ENCODE measurements at places on chromosomes 5 and 9.

GRCh38 chr9:20526500-20527319 lies 95.6 kb downstream of the MLLT3 start:
- DNase-seq: no peak

DNA sequence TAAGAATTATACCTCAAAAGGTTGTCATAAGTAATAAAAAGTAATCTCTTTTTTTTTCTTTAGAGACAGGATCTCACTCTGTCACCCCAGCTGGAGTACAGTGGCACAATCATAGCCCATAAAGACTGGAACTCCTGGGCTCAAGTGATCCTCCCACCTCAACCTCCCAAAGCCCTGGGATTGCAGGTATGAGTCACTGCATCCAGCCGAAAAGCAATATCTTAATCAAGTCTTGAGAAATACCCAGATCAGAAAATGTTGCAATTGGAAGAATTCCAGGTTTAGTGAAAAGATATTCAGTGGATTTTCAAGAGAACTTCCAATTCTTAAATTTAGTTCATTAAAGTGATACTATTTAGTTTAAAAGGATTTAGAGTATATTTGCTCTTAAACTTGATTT lies 40.9 kb upstream of the IDNK start:
- no peak for DNase-seq

GRCh38 chr9:92746567-92747458 lies 17.8 kb downstream of the BICD2 start:
- no peak for DNase-seq

GRCh38 chr9:137534256-137535119 lies 15.7 kb downstream of the PNPLA7 start:
- DNase-seq: no peak

- no peak for DNase-seq
Observed at GRCh38 chr5:82594097-82594496, 315.9 kb upstream of the RPS23 start.

- no peak for DNase-seq
Observed at GRCh38 chr5:75940418-75940817, 142.8 kb upstream of the SV2C start.

- DNase-seq: no peak
Observed at GRCh38 chr9:4674783-4675182, 4.6 kb upstream of the CDC37L1 start.

DNA sequence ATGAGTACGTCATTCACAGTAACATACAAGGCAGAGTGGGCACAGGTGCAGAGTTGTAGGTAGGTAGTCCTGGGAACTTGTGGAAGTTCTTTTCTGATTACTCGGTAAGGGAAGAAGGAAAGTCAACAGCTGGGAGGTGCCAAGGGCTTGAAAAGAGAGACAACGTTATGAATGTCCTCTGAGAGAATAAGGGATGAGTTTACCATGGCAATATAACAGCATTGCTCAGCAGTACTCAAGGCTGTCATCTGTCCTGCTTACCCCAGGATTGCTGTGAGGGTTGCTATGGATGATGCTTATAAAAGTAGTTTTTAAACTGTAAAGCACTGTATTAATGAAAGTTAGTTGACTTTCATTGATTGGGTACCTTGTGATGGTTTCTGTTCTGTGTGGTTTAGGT lies 369.1 kb upstream of the SGCD start:
- DNase-seq: no peak

DNA sequence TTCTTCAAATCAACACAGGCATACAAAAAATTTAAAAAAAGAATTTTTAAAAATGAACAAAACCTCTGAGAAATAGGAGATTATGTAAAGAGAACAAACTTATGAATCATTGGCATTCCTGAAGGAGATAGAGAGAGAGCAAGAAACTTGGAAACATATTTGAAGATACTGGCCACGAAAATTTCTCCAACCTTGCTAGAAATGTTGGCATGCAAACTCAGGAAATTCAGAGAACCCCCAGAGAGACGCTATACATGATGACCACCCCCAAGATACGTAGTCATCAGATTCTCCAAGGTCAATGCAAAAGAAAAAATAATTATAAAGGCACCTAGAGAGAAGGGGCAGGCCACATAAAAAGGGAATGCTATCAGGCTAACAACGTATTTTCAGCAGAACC lies 472.5 kb downstream of the MTRR start:
- no peak for DNase-seq

- no peak for DNase-seq
Observed at GRCh38 chr5:135482381-135482933, 30.3 kb upstream of the TIFAB start.

- DNase-seq: no peak
Observed at GRCh38 chr5:41834506-41834905, 35.7 kb downstream of the OXCT1 start.

- DNase-seq: no peak
Observed at GRCh38 chr9:79817438-79818004, 245.8 kb downstream of the TLE4 start.

DNA sequence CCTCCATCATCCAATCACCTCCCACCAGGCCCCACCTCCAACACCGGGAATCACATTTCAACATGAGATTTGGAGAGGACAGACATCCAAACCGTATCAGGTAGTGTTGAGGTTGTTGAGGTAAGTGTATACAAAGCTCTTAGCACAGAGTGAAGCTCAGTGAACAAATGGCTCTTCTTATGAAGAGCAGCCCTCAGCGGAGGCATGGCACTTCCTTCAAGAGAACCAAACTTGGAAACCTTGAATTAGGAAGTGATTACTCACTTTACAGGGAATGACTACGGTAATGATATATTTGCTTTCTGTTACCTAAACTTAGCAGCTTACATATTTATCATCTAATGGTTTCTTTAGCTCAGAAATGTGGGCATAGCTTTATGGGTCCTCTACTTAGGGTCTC lies 92.8 kb downstream of the IQGAP2 start:
- no peak for DNase-seq

DNA sequence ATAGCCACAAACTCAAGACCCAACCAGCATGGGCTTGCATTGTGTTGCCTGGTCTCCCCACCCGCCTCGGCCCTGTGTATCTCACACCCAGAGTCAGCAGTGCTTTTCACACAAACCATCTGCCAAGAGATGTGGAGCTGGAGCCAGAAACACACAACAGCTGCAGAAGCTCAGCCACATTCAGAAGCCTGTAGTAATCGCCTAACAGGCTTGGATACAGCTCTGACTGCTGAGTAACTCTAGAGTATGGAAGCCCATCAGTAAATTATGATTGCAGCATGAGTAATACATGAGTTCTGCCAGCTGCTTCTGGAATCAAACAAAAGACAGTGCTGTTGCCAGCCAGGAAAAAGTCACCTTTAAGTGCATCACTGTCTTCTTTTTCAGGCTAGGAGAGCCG lies 16.0 kb downstream of the TEK start:
- DNase-seq: no peak

GRCh38 chr9:89427621-89428221 lies 70.2 kb downstream of the SEMA4D start:
- DNase-seq: peak; percentile 82

- DNase-seq: no peak
Observed at GRCh38 chr5:141559461-141559860, 59.3 kb downstream of the DIAPH1 start.

- DNase-seq: no peak
Observed at GRCh38 chr5:113264046-113264445, 170.7 kb downstream of the TSSK1B start.

GRCh38 chr9:93598647-93599241 lies 22.4 kb downstream of the PHF2 start:
- no peak for DNase-seq

- no peak for DNase-seq
Observed at GRCh38 chr5:79512471-79513307, 1.2 kb downstream of the HOMER1 start.

GRCh38 chr5:142959683-142960657 lies 189.8 kb downstream of the ARHGAP26 start:
- no peak for DNase-seq

DNA sequence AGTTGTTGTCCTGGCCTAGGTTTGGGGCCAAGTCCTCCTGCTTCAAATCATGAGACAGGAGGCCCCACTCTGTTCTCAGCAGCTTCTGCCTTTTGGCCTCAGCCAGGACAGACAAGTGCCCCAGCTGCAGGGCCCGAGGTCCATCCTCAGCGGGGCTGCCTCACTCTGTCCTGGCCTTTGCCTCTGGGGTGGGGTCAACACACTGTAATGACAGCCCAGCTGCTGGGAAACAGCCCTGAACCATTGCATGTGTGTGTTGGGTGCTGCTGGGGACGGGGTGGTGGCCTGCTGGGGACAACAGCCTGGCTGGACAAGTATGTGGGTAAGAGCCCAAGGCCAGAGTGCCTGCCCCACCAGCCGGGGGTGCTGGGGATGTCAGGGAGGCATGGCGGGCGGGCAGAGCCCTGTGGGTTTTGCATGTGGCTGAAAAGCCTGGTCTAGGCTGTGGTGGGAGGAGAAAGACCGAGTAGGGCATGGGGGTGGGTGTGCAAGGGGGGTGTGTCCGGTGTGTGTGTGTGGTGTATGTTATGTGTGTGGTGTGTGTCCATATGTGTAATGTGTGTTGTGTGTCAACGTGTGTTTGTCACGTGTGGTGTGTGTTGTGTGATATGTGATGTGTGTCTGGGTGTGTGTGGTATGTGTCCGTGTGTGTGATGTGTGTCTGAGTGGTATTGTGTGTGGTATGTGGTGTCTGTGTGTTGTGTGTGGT lies 71.7 kb downstream of the KCNT1 start:
- no peak for DNase-seq

GRCh38 chr5:92248518-92248917 lies 865.4 kb upstream of the ARRDC3 start:
- DNase-seq: no peak

- DNase-seq: no peak
Observed at GRCh38 chr5:151541571-151541970, 49.6 kb downstream of the FAT2 start.

DNA sequence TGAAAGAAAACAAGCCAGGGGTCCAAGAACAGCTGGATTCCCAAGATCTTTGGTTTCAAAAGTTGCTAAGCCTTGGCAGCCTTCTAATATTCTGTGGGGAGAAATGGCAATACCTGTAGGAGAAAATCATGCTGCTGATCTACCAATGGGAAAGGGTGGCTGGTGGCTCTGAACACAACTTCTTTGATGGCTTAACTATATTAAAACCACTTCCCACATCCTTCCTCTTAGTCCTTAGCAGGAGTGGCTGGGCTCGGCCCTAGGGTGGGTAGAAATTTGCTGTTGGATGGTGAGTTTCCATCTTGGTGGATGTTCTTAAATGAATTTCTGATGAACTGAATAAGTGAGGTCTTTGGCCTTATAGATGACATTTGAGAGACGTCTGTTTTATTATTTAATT lies 19.5 kb upstream of the FBXL7 start:
- DNase-seq: no peak

GRCh38 chr5:119275601-119276173 lies 80.1 kb upstream of the TNFAIP8 start:
- DNase-seq: no peak

- no peak for DNase-seq
Observed at GRCh38 chr5:80632700-80633099, 21.8 kb upstream of the MSH3 start.

DNA sequence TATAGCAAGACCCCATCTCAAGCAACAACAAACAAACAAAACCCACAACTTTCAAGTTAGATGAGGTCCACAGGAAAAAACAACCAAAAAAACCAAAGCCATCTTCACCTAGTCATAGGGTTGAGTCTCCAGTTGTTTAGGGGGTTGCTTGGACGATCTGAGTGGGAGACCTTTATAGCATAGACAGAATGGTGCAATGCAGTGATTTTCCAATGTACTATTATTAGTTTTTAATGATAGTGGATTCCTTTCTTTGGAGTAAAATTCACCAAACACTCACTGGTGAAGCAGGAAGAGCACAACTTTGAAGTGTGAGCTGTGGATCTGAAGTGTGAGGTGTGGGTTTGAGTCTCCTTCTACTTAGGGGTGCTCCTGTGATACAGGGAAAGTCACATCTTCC lies 67.0 kb upstream of the KLF9 start:
- no peak for DNase-seq

- no peak for DNase-seq
Observed at GRCh38 chr5:3394891-3395599, 200.6 kb upstream of the IRX1 start.

GRCh38 chr5:168291342-168291963 lies at the start of gene WWC1:
WWC1 (plus strand) TSS chr5:168291645; CDS start chr5:168292153, 508 bp downstream.
- DNase-seq: no peak

GRCh38 chr5:68365889-68366288 lies 150.3 kb downstream of the PIK3R1 start:
- DNase-seq: no peak

DNA sequence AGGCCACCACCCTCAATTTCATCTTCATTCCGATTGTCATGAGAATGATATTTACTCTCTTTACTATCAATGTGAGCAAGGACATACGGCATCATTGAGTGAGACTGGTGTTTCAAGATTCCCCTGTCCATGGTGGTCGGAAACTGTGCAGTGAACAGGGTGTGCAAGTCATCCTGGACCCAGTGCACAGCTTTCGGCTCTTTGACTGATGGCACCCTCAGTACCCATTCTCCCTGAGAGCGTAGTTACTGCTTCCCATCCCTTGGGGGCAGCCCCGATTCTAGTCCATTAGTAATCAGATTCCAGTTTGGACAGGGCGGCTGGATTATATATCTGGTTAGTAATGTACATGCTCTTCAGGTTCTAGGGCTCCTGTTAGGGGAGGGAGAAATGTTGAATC lies 61.7 kb upstream of the SUB1 start:
- DNase-seq: no peak

- DNase-seq: no peak
Observed at GRCh38 chr5:75659791-75660450, 48.7 kb downstream of the ANKDD1B start.

GRCh38 chr9:115213818-115214334 lies 95.9 kb upstream of the TNC start:
- no peak for DNase-seq

- no peak for DNase-seq
Observed at GRCh38 chr9:97594381-97594921, 38.7 kb downstream of the TSTD2 start.

DNA sequence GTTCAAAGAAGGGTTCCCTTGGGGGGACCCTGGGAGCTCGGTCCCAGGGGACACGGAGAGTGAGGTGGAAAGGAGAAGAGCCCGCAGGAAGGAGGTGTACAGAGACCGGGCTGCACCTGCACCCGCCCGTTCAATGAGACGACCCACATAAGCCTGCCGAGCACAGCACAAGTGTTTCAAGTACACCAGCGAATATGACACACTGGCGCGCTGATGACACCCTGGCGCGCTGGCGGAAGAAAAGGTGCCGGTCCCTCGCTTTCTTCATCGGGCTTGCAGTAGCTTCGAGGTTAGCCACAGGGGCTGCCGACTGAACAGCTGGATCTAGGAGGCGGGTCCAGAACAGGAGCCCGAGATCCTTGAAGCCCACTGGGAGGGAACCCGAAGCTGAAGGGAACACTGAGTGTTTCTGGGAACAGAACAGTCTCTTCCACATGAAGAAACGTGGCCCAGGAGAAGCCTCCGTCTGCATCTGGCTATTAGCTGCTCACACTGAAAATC lies 1.4 kb downstream of the TBC1D9B start:
- DNase-seq: no peak

DNA sequence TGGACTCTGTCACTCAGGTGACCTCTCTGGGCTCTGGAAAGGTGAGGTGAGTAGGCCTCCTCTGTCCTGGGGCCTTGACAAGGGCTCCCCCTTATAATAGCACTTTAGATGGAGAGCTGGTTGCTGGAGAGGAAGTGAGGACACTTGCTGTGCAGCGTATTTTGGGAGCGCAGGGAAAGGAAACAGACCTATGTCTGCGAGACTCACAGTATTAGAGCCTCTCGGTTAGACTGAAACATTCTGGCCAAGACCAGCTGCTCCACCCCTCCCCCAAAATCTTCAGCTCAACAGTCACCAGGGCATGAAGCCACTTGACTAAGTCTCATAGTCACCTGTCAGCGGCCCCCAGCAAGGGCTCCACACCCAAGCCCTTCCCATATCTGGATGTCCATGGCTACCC lies 213.6 kb downstream of the AGTPBP1 start:
- DNase-seq: no peak
